ENCODE measurements at places on chromosomes 11 and 22.

GRCh38 chr11:3747704-3748103 is 49.6 kb downstream of the NUP98 start:
- DNase-seq, result peak; percentile 72

DNA sequence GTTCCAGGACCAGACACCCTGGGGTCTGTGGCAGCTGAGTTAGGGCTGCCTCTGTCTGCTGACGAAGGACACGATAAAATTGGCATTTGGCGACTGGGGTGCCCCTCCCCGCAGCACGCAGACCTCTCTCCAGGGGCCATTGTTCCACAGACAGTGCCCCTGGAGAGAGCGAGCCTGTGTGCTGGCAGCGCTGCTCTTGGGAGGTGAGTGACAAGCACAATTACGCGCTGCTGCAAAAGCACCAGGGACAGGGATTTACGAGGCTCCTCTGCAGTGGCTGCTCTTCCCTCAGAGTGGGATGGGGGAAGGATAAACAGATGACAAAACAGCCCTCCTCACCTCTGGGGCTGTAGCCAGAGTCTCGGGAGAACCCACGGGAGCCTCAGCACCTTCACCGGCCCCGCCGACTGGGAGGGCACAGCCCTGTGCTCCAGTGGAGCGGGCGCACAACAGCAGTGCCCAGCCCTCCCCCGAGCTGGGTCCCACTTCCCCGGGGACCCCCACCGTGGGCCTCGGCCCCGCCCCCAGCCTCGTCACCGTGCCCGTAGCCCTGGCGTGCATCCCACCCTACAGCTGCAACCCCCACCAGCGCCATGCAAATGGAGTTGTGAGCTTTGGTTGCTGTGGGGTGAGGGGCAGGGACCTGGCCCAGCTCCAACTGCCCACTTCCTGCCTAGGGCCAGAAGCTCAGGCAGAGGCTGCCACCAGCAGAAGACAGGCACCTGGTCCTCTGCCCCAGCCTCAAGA is 19.6 kb downstream of the CHID1 start:
- DNase-seq, result no peak

GRCh38 chr22:43426816-43427215 is 15.0 kb downstream of the MPPED1 start:
- no peak for DNase-seq

DNA sequence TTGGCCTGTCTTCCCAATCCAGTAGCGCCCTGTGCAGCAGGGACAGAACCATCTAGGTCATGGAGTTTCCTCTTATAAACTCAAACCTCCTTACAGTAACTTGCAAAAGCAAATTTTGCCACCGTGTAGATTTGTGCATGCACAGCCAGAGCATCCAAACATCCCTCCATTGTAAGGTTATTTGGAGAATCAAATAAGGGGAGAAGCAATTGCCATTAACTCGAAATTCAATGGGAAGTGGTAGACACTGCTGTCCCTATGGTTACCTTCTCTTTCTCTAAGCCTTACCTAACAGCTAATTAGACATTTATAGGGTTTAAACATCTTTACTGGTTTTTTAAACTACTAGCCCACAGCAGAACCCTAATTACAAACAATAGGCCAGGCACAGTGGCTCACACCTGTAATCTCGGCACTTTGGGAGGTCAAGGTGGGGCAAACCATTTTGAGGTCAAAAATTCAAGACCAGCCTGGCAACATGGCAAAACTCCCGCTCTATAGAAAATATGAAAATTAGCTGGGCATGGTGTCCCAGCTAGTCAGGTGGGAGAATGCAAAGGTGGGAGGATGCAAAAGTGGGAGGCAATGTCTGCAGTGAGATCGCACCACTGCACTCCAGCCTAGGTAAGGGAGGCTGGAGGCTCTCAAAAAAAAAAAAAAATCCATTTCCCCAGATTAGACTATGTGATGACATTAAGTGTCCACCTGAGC is 6.6 kb downstream of the HSPA8 start:
- no peak for DNase-seq

GRCh38 chr11:1839924-1840779 is 1.4 kb downstream of the TNNI2 start:
- no peak for DNase-seq

All from putamen (tissue), 1 donor.